ENCODE measurements at places on chromosomes 6 and 20.

DNA sequence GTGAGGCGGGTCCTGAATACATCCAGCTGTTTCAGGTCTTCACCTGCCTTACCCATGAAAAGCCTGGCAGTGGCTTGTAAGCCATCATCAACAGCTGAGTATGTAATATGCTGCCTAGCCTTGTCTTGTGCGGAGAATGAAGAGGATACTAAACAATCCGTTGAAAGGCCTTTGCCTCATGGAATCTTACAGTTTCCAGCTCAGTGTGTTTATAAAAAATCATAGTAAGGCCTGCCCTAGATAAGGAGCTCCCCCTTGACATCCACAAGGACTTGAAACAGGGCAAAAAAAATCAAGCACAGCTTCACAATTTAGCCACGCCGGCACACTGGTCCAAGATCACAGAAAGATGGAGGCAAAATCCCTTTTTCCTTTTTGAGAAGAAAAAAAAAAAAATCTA, 115.7 kb downstream of the KIF16B start:
- DNase-seq = no peak

DNA sequence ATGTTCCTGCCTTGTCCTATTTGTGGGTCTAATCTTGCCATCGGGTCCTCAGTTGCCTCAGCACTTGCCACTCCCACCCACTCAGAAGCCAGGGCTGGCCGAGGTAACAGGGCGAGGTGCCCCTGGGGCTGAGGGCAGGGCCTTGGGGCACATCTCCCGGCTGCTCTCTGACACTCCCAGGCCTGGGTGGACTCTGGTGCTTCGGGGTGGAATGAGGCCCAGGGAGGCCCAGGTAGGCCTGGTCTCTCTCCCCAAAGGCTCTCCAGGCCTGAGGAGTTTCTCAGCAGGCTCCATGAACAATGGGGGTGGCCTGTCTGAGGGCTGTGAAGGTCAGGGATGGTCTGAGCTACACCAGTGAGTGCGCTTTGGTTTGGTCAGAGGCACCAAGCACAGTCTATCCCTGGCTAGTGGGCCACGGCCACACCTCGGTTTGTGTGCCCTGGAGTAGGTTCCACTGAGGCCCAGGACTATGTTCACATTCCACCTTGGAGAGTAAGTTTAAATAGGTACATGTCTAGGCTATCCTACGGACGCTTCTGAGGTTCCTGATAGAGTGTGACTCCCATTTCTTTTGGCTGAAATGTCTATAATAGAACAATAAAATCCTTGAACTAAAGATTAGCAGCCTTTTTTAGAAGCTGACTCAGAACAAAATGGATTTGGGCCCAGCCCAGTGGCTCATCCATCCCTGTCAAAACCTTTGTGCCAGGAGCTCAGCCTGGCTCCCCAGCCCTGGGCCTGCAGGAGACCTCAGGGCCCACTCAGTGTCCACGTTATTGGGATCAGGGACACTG, 78.8 kb downstream of the SLC24A3 start:
- DNase-seq = no peak

DNA sequence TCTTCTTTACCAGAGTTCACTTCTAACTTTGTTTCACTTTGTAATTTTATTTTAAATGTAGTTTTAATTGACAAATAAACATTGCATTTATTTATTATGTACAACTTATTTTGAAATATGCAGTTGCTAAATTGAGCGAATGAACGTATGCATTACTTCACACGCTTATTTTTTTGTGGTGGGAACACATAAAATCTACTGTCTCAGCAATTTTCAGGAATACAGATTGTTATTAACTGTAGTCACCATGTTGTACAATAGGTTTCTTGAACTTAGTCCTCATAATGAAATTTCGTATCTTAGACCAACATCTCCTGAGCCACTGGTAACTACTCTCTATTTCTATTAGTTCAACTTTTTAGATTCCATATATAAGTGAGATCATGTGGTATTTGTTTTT, 46.9 kb downstream of the NKAIN2 start:
- DNase-seq = no peak

DNA sequence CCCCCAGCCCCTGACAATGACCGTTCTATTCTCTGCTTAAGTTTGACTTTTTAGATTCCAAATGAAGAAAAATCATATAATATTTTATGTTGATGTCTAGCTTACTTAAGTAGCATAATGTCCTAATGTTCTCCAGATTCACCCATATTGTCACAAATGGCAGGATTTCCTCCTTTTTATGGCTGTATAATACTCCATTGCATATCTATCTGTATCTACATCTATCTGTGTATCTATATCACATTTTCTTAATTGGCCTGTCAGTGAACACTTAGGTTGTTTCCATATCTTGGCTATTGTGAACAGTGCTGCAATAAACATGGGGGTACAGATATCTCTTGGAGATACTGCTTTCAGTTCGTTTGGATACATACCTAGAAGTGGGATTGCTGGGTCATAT, 7.0 kb upstream of the LRP11 start:
- no peak for DNase-seq

DNA sequence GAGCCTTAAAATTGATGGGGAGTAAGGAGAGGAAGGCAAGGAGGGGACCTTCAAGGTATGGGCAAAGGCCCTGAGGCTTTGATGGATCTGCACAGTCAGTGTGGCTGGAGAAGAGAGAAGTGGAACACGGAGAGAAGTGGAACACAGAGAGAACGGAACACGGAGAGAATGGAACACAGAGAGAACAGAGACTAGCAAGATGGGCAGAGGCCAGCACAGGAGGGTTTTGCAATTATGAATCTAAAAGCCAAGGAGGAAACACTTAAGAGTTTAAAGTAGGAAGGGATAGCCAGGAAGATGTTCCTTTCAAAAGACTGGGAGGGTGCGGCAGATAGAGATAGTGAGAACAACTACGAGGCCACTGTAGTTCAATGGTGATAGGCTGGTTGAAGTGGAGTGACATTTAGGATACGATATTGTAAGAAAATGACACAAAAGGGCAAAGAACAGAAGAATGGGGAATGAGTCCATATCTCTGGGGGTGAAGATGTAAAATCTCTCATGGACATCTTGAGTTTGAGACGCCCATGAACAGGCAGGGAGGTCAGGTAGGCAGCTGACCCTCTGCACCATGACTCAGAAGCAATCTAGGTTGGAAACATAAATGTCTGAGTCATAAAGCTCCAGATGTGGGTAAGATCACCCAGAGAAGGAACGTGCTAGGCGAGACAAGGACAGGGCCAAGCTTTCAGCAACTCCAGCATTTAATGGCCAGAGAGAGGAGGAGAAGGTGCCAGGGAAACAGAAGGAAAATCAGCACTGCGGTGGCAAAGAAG, 25.4 kb downstream of the ZMYND8 start:
- DNase-seq = no peak

DNA sequence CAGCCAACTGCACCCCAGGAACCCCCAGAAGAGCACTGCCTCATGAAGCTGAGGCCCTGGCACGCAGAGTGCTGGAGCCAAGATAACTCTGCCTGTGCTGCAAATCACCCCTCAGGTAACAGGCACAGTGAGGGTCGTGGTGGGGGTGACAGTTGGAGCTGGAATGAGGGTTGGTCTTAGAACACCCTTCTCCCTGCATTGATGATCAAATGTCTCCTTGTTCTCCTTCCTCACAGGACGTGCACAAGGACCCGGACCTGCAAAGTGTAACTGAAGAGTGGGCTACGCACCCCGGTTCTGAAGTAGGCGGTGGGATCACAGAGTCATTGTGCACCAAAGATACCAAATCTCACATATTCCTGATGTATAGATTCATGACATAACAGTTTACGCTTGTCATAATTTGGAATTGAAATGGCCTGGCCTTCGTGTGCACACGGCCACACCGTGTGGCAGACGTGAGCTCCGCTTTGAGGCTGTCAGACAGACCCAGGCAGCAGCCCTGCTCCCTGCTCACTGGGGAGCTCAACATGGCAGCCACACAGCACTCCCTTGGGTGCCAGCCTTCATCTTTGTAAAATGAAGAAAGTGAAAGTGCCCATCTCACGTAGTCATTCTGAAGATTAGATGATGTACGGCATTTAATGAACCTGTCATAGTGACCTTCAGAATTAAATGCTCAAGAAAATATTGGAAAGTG, 8.8 kb downstream of the THBS2 start:
- no peak for DNase-seq

DNA sequence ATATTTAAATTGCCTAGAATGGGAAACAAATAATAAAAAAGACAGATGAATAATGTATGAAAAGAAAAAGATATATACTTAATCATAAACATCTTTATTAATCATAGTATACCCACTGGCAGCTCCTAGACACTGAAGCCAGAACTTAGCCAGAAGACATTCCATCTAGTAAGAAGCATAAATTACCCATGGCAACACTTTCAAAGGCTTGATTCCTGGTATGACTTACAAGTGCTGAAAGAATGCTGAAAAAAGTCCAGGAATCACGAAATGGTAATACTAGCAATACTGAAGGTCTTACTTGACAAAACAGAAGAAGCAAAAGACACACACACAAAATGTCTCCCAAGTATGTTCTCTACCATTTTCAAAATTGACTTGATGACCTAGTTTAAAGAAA, 38.0 kb downstream of the RWDD2A start:
- DNase-seq = no peak

GRCh38 chr6:48996461-48997119, 466.5 kb downstream of the MMUT start:
- DNase-seq = no peak

DNA sequence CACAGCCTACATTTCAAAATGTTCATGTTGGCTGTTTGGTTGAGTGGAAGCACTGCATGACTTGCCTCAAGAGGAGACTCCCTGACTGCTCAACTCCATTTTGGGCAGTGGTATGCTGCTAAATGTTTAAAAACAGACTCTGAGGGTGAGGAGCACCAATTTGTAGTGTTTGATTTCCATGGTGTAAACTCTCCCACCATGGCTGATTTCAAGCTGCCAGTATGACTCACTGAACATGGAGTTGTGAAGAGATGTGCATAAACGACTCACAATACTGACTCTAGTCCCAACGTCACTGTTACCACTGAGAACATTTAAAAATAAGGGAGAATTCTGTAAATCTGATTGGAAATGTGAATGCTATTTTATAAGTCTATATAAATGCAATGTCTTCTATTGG, 70.4 kb downstream of the BACH2 start:
- DNase-seq = no peak

DNA sequence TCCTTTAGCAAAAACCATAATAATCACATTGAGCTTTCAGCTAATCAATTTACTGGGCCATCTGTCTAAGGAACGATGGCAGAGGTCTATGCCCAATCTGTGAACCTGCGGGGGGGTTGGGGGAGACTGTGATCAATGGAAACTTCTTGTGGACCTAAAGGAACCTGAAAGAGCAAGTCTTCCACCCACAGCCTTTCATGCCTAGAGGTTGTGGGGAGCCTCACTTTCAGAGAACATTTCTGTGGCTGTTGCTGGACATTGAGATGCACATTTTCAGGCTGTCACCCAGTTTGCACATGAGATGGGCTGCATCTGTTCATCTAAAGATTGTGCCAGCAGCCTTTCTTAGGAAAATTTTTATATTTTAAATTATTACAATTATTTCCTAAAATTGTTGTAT, 310.0 kb upstream of the SPTLC3 start:
- no peak for DNase-seq

- DNase-seq = no peak
Measured at GRCh38 chr20:36547186-36548005, 6.1 kb downstream of the MYL9 start.

DNA sequence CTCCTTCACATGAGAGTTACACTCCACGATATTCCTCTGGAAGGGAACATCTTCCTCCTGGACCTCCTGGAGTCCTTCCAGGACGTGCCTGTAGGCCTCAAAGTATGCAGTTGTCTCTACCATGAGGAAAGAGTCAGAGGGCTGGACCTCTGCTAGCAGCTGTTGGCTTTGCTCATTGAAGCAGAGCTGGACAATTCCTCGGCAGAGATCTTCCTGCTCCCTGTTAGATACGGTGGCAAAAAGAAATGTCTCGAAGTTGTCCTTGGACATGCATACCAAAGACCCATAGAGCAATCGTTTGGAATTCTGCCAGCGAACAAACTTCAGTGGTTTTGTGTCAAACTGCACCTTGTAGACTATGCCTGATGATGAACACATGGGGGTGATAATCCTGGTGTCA, 7.7 kb downstream of the ZNFX1 start:
- no peak for DNase-seq

GRCh38 chr6:119533603-119534279, 184.2 kb upstream of the MAN1A1 start:
- DNase-seq = no peak

- DNase-seq = no peak
Measured at GRCh38 chr6:48766349-48766748, 655.4 kb upstream of the PTCHD4 start.

- no peak for DNase-seq
Measured at GRCh38 chr20:32114305-32114960, 4.9 kb downstream of the TM9SF4 start.

GRCh38 chr6:81088145-81088544, 664.3 kb downstream of the TENT5A start:
- no peak for DNase-seq

DNA sequence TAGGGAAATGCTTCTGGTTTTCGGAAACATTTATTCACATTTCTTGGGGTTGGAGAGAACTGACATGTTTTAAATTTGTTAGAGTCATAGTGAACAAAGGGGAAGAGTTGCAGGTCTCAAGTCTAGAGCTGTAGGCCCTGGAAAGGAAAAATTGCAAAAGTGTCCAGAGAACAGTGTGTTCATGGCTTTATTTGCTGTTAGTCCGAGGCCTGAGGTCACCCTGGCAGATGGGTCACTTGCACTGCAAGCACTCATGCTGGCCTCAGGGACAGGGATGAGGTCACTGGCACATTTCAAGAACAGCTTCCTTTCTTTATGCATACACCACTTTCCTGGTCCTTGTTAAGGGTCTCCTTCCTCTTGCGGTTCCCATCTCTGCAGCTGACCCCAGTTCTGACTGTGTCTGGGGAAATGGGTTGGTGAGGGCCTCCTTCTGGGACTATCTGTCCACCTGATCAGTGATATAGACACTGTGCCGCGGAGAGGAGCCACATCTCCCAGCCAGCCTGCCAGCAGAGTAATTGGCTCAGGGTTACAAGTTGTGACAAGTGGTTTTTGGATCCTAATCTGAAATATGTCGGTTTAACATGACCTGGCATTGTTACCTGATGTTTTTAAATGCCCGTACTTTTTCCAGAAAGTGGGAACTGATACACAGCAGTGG, 194.0 kb downstream of the EYA4 start:
- no peak for DNase-seq

DNA sequence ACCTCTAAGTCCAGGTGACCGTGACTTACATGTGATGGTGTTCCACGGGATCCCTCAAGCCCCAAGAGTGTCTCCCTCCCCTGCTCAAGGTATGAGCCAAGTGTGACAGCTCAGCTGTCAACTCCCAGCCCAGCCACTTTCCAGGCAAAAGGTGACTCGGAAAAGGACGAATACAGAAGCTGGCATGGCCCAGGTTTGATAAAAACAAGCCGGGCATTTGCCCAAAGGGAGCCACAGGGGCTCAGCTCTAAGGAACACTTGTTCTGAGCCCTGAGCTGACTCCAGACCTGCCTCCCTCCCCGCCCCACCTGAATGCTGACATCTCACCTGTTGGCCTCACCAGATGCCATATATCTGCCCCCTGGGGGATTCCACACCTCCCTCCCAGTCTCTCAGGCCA, 43.0 kb upstream of the BPIFA2 start:
- DNase-seq = no peak
